Lower lobe of right lung (tissue), 2 donors: ENCODE measurements at places on chromosomes 11 and 22. TPM values are rescaled to one million over a fixed set of nuclear protein-coding genes. Genes with fewer than 3 reads are reported as not detected.

Gene SLC6A5
- total RNA-seq, result not detected

Gene ACRV1
- not detected for total RNA-seq

Gene PPP2R5B
- total RNA-seq, result 23.9 TPM

Gene CYP2D6
- 1.4 TPM for total RNA-seq

Gene KRTAP5-2
- not detected for total RNA-seq

Gene ARHGAP8
- 18.2 TPM for total RNA-seq

Gene SHISA8
- total RNA-seq, result not detected

Gene TMEM86A
- total RNA-seq, result 11.7 TPM

Gene CASP5
- total RNA-seq, result 5.8 TPM

Gene TSG101
- total RNA-seq, result 61.8 TPM

Gene ZNRF3
- total RNA-seq, result 11.3 TPM

Gene PATE2
- not detected for total RNA-seq

Gene UPB1
- 1.2 TPM for total RNA-seq

Gene XKR3
- total RNA-seq, result 0.30 TPM

Gene C11orf16
- 5.4 TPM for total RNA-seq

Gene SHANK2
- 59.8 TPM for total RNA-seq

Gene TTC36
- 1.0 TPM for total RNA-seq

Gene FLRT1
- total RNA-seq, result not detected

Gene KDM4D
- 0.68 TPM for total RNA-seq
